ENCODE measurements at places on chromosomes 1 and 21.

- no peak for DNase-seq
Measured at GRCh38 chr1:97202481-97203380, 481.1 kb downstream of the PTBP2 start.

GRCh38 chr1:27561124-27561899, 42.6 kb downstream of the AHDC1 start:
- DNase-seq: no peak

- no peak for DNase-seq
Measured at GRCh38 chr1:202252271-202252670, 58.7 kb downstream of the LGR6 start.

- DNase-seq: no peak
Measured at GRCh38 chr1:34055818-34056217, 109.2 kb downstream of the CSMD2 start.

DNA sequence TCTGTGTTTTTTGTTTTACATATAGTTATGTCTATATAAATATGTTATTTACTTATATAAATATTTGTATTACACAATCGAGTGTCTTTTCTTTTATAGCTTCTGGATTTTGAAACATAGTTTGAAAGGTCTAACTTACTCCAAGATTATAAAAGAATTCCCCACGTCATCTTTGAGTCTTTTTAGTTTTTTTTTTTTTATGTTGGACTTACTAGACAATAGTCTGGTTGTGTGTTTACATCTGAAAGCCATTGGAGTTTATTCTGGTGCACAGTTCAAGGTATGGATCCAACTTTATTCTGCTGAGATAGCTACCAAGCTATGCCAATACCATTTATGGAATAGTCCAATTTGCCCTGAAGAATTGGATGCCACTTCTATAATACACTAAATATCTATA, 26.1 kb upstream of the RCAN3 start:
- DNase-seq: no peak

Measured in lower leg skin (tissue), 4 donors.